NCI-H1694 treated with DMSO at 0.1 percent for 48 hours (cell line): ENCODE measurements at places on chromosomes 13 and 19.

DNA sequence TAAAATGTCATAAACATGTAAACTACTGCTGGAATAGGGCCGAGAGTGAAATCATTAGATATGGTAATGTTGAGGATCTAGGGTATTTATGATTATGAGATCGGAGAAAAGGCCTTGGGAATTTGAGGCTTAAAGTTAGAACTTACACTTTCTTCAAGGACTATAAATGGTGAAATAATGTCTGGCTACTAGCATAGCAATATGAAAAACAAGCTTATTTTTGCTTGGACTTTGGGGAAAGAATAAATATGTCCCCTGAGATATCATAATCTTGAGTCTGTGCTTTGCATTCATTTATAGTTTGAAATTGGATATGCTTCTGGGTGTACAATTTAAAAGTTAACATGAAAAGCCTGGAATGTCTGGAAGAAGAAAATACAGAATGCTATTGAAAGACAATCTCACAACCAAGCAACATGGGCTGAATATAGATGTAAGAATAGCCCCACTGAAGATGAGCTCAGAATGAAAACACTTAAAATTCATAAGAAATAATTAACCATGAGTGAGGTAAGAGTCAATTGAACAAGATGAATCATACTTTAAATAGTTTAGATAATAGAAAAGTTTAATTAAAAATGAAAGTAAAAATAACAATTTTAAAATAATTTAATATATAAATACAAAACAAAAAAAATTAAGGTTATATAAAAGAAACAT is 1555.4 kb upstream of the MIR17HG start:
- DNase-seq, result no peak

DNA sequence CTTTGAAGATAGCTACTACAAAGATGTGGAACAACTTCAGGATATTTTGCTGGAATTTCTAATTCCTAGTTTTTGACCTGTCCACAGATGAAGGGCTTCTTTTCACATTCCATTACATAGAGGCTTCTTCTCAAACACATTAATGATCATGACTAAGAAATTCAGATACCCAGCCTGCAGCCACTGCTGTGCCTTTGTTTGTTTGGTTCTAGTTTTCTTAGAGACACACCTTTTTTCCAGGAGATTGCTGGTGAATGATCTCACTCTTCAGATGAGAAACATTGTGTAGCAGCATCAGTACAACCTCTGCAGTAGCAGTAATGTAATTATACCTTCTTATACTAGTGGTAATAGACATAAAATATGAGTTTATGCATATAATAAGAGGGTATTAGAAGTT is 5.0 kb downstream of the TDRD3 start:
- DNase-seq, result no peak

DNA sequence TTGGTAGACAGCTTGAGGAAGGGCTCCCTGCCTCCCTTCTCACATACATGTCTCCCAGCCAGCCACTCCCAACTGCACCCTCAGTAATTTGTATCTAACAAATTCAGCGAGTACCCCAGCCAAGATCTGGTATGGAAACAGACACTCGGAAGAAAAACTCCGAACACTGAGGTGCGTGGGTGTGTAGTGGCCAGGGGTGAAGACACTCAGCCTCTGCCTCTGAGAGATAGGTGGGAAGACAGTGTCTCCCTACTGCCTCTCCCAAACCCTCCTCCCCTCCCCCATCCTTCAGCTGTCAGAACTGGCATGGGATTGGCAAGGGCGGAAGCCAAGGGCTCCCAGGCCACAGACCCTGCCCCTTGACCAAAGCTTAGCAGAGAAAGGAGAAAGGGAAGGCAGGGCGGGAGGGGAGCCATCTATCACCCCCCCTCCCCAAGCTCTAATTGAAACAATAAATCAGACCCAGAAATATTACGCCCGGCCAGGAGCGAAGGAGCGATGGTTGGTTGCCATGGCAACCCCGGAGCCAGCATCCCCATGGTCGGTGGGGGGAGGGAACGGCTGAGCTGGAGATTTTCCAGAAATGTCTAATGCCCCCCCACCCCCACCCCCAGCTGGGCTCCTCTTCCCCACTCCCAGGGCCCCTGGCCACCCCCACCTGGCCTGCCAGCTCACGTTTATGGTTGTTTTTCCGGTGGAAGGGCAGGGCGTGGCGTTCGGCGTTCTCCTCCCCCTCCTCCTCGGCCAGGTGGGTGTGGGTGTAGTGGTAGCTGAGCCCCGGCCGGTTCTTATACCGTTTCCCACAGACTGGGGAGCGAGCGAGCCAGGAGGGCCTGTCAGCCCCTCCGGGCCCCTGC is 7.0 kb downstream of the DPF1 start:
- no peak for DNase-seq

DNA sequence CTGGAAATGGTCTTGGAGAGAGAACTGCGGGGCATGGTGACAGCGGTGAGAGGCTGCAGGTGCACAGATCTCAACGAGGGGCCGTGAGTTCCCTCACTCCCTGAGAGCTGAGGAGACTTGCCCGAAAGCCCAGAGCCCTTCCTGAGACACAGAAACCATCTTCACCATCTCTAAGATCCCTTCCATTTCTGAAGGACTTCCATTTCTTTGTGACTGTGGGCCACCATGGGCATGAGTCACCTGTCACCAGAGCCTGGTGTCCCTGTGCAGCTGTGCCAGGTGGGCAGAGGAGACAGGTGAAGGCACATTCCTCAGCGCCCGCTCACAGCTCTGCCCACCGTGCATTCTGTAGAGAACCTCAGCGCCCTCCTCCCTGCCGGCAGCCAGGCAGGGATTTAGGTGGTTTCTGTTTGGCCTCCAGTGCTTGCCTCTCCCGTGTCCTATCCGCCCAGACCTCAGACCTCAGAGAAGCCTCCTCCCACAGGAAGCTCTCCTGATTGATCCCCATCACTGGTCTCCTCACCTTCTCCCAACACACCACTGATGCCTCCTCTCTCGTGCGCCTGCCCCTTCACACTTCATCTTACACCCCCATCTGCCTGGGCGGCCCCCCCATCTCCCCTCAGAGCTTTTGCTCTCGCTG is 24.2 kb downstream of the SH3GL1 start:
- DNase-seq, result no peak

DNA sequence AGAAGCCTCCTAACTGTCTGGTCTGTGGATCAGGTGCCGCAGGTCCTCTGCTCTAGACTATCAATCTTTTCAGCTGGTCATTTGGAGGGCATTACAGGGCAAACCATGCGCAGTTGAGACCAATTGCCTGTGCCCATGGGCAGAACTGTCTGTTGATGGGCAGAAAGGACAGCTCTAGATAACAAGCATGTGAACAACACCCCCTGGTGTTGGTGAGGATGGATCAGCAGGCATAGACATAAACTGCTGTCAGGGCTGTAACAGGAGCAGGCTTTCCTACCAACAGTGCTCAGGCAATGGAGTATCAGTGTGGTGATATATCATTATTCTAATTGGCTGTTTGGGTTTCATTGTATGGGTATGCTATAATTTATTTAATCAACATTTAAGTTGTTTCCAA is 104.7 kb upstream of the KL start:
- peak; percentile 32 for DNase-seq

DNA sequence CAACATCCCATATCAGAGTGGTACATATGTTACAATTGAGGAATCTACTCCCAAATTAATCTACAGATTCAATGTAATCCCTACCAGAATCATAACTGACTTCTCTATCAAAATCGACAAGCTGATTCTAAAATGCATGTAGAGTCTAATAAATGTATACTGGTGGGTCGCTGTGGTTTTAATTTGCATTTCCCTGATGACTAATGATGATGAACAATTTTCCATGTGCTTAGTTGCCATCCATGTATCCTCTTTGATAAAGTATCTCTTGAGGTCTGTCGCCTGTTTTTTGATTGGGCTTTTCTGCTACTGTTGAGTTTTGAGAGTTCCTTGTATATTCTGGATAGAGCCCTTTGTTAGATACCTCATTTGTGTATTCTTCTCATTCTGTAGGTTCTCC is 43.8 kb downstream of the KLF12 start:
- no peak for DNase-seq

DNA sequence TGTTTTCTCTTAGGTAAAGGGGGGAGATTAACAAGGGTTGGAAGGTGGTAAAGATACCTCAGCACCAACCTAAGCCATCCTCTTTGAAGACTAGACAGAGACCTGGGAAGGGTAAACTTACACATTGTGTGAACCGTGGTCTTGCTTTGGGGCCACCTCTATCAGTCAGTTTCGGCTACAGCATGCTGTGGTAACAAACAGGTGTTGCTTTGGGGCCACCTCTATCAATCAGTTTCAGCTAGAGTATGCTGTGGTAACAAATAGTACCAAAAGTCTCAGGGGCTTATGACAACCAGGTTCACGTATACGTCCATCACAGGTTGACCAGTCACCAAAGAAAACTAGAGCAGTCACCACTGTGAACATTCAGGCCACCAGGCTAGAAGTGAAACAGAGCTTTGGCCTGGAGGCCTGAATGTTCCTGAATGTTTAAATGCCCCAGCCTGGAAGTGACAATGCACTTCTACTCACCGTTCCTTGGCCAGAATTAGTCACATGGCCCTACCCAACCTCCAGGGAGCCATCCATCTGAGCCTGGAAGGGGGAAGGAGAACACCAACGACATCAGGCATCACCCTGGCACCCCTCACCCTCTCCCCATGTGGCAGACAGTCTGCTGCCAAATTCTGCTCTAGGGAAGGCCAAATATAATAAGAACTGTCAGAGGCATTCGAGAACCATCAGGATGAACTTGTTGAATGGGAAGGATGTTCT is 3.8 kb downstream of the FXYD7 start:
- DNase-seq, result no peak

DNA sequence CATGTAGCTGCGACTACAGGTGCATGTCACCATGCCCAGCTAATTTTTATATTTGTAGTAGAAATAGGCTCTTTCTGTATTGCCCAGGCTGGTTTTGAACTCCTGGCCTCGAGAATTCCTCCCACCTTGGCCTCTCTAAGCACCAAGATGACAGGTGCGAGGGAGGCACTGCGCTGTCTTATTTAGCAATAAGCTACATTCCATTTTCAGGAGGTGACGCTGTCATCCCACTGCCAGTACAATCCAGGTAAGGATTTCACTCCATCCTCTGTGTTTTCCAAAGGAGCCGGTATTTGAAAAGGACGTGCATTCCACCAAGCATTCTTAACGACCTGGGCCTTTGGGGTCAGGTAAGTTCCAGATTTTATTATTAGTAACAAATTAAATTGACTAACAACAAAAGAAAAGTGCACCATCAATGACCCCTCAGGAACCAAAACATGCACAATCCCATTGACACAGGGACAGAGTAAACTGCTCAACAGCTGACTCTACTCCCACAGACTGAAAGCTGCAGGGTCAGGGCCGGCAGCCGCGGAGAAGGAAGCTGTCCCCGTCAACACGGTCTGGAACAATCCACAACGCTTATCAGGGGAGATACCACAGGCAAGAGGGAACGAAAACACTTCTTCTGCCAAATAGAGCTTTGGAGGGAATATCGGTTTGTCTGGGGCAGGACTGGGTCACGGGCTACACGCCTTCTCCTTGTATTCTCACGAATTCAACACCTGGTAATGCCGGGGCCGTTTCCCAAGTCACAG is 82.8 kb downstream of the INSR start:
- DNase-seq, result no peak

GRCh38 chr13:32024750-32025149 is 6.8 kb upstream of the FRY start:
- no peak for DNase-seq

GRCh38 chr19:44823373-44823698 is 14.4 kb downstream of the BCAM start:
- no peak for DNase-seq

DNA sequence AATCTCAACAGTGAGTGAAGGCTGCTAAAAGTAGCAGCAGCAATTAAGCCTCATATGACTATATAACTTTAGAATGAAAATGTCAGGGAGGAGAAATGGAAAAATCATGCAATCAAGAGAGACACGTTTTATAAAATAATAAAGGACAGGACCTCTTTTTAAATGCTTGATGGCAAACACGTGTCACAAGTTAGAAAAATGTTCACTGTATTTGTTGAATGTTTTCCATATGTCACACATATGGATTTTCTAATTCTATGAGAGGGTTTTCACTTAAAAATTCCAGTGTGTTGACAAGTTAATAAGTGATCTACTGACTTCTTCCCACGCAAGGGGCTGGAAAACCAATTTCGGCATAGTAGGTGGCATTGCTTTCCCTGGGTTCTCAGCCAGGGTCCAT is 27.7 kb upstream of the KCTD12 start:
- DNase-seq, result no peak
